ENCODE measurements at places on chromosomes 12 and 14. TPM values are rescaled to one million over a fixed set of nuclear protein-coding genes. Genes with fewer than 3 reads are reported as not detected.

GRCh38 chr14:97747316-97747715 lies 950.1 kb downstream of the VRK1 start:
- no peak overlapping the region for H3K27ac ChIP-seq
- no peaks in the 10 kb centered on the region for H3K4me1 ChIP-seq
- no peaks in the 10 kb centered on the region for H3K27me3 ChIP-seq

DNA sequence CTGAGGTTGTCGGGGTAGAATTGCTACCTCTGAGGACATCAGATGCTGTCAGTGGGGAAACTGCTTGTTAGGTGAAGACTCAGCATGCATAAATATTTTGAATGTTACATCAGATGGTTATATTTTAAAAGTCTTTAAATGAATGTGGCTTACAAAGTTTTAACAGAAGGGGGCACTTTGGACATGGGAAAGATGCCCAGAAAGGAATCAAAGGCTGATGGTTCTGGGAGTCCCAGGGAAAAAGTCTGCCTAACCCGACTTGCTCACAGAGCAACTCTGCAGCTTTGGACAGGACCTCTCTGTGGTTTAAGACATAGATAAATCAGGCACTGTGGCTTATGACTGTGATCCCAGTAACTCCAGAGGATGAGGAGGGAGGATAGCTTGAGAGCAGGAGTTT lies 474.9 kb downstream of the ATP23 start:
- no peaks in the 10 kb centered on the region for H3K36me3 ChIP-seq
- no peaks in the 10 kb centered on the region for H3K27me3 ChIP-seq
- DNase-seq: no peak
- H3K4me3 ChIP-seq: no peak overlapping the region
- H3K4me1 ChIP-seq: peaks cover 9% of the 10 kb centered on the region
- no peak overlapping the region for H3K27ac ChIP-seq

Gene PTPRO
- not detected for total RNA-seq

GRCh38 chr14:52319919-52320318 lies 5.8 kb downstream of the PTGER2 start:
- H3K4me3 ChIP-seq: no peak overlapping the region
- H3K27me3 ChIP-seq: no peaks in the 10 kb centered on the region
- no peaks in the 10 kb centered on the region for H3K36me3 ChIP-seq
- no peak overlapping the region for H3K27ac ChIP-seq
- no peak for DNase-seq

DNA sequence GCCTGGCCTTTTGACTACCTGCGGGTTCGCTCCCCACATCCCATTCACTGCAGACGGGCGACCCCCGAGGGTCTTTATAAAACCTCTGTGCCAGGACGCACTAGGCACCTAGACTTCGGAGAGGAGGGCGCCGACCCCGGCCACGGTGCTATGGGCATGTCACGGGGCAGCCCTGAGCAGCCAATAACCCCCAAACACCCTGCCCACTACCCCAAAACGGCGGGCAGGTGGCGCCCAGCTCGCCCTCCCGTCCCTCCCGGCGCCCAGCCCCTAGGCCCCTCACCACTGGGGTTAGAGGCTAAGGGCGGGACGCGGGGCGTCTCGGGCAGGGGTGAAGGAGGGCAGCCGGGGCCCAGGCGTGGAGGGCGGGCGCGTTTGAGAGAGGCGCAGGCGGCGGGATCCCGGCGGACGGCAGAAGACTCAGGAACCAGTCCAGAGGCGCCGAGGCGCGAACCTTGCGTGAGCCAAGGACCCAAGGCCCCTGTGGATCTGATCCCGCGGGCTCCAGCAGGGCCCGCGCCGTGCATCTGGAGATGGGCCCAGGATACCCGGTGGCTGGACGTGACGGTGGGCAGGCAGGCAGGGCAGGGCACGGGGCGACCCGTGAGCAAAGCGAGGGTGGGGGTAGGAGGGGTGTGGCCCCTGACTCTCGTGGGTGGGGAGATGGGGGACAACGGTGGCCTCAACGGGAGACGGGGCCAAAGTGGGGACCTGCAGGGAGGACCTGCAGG lies 11.1 kb downstream of the KRT85 start:
- H3K4me3 ChIP-seq: no peak overlapping the region
- no peaks in the 10 kb centered on the region for H3K4me1 ChIP-seq
- no peak overlapping the region for H3K27ac ChIP-seq
- no peak for DNase-seq

DNA sequence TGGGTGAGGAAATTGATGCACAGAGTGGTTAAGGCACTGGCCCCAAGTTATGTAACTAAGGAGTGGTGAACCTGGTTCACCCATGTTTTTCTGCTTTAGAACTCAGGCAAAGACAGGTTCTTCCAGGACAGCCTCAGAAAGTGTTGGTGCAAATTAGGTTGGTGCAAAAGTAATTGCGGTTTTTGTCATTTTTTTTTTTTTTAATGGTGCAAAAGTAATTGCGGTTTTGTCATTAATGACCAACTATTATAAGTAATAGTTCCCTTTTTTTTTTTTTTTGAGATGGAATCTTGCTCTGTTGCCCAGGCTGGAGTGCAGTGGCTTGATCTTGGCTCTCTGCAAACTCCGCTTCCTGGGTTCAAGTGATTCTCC lies 5.2 kb upstream of the SSH1 start:
- H3K27ac ChIP-seq: no peak overlapping the region
- no peak overlapping the region for H3K4me3 ChIP-seq
- no peaks in the 10 kb centered on the region for H3K36me3 ChIP-seq
- peaks cover 35% of the 10 kb centered on the region for H3K4me1 ChIP-seq
- no peak for DNase-seq

Measured in HCT116 (cell line).